ENCODE measurements at places on chromosomes 3 and 15.

GRCh38 chr3:174060431-174060830 lies 662.9 kb downstream of the NLGN1 start:
- no peak for DNase-seq

DNA sequence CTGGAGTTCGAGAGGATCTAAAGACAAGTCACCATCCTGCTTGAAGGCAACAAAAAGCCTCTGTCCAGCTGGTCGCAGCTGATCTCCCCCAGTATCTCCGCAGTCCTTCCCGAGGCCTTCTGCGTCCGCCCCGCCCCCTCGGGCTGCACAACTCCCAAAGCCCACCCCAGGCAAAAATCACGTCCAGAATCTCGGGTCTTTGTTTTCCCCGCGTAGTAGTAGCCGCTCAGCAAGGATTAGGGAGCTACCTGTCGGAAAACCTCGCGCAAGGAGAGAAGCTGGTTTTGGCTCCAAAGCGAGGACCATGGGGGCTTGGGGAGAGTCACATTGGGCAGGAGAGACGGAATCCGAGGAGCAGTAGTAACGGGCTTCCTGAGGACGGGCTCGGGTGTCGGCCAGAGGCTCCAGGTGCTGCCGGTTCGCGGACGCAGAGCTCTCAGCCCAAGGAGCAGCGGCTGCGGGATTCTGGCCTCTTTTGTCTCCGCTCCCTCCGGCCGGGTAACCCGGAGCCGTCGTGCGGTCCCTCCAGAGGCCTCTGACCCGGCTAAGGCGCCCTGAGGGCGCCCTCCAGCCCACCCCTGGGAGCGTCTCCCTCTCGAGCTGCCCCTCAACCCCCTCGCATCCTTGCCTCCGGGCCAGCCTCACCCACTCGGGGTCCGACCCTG lies 401 bp downstream of the ZSCAN29 start:
- DNase-seq, result no peak

DNA sequence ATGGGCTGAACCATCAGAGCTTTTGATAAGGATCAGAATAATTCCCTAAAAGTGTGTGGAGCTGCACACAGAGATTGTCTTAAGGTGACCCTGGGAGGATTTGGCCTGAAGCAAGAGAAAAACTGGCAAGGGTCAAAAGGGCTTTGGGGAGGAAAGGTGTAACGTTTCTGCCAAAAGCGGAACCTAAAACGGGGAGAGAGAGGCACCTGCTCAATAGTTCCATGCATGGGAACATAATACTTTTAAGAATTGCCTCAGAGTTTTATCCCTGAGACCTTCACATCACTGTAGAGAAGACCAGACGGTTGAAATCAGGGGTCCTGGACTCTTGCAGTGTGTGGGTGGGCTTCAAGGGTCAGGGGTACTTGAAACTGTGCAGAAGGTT lies 5.9 kb downstream of the ZNF710 start:
- no peak for DNase-seq

- DNase-seq, result no peak
Measured at GRCh38 chr15:91887921-91888373, 34.4 kb downstream of the SLCO3A1 start.

- DNase-seq, result no peak
Measured at GRCh38 chr3:73350996-73351395, 273.7 kb downstream of the PDZRN3 start.

DNA sequence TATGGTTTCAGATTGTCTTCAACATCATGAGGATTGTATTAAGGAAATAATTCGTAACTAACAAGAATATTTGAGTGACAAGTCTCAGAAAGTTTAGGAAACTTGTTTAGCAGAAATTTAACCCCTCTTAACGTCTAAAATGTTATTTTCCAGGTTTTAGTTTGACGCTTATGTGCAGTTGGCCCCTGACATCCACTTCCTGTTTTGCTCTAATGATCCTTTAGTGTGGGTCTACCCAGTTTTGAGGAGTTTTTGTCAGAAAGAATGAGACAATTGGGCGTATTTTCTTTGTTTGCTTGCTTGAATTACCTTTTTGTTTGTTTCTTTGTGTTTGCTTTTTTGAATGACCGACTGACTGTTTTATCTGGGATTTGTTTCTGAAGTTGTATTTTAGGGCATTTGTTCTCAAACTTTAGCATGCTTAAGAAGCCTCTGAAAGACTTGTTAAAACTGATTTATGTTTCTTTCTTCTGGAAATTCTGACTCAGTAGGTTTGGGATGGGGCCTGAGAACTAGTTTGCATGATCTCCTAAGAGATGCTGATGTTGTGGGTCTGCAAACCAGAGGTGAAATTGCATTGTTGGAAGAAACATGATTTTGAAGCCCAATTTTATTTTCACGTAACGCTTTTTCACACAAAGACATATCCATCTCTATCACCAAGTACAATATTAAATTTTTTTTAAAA lies 20.6 kb downstream of the RBMS3 start:
- DNase-seq, result no peak

DNA sequence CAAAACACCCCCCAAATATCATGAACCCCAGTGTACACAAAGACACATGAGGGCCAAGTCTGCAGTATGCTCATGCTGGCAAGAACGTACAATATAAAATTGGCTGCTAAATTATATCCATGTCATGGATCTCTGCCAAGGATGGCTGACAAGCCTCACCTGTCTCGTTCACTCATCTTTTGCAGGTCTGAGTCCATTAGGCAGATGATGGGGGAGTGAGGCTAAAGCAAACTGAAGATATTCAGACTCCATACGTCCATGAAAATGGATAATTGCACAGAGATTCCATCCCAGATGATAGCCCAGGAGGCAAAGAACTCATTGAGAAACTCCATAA lies 122.3 kb upstream of the PTPRG start:
- DNase-seq, result no peak

DNA sequence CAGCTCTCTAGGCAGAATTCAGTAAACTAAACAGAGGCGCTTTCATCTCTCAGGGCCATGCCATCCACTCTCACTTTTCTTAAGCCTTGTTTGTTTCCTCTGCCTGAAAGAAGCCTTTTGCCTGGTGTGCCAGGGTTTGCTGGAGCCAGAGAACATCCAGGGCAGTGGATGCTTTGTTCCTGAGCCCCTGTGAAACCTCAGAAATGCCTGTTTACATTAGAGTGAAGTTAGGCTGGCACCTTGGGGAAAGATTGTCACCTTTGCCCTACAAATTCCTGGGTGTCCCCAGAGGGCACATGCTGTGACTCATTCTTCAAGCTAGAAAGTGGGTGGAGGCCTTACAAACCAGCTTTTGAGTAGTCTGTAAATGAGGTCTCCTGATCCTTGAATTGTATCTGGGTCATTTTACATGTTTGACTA lies 10.7 kb upstream of the TRAK1 start:
- no peak for DNase-seq
